Pons (tissue), 1 donor: ENCODE measurements at places on chromosomes 5 and 9.

DNA sequence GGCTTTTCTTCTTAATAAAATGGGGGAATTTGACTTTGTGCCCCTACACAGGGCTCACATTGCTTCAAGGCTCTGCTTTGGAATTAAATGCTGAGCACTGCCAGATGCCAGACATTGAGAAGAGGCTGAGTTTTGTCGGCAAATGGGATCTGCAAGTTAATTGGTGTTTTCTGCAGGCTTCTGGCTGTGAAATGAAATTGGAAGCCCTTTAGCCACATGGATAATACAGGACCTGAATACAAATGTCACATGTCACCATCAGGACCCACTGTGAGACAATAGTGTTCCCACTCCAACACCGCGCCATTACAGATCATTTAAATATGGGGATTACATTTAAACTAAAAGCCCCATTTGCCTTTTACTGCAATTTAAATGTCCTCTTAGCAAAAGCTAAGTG lies 164.4 kb downstream of the ZSWIM6 start:
- DNase-seq = peak; percentile 75

DNA sequence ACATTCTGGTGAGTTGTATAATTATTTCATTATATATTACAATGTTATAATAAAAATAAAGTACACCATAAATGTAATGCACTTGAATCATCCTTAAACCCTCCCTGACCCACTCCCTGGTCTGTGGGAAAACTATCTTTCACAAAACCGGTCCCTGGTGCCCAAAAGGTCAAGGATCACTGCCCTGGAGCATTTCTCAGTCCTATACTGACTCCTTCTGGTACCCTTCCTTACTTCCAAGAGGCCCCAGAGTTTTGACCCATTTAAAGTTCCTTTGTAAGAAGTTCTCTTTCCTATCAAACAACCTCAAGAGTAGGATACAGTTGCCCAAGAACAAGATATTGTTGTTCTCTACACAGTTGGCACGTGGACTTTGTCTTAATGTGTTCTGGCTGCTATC lies 88.9 kb upstream of the TRPM3 start:
- DNase-seq = no peak

DNA sequence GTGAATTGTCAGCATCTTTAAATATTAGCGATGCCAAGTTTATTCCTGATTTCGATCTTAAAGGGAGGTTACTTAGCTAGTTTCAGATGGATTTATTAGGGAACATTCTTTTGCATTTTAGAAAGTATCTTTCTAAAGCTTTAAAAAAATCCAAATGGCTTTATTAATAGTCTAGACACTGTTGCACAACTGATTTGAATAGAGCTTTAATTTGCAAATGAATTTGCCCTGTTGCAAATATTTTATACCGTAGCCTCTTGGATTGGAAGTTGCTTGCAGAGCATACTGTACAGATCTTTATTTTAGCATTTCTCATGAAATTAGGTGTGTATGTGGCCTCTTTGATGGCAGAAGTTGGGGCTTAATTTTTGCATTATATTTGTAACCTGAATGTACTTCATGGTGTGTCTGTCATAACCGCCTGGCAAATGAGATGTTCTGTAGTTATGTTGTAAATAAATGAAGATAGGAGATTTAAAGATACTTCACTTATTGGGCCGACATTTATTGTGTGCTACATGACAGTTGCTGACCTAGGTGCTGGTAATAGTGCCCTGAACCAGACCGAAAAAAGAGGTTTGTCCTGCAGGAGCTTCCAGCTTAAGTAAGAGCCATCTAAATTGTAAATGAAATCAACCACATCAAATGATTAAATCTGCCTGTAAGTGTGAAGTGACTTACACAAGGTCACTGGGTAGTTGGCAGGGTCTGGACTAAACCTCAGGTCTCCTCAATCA lies 1.8 kb downstream of the TCERG1 start:
- DNase-seq = no peak

GRCh38 chr5:149723374-149723773 lies 6.7 kb upstream of the PPARGC1B start:
- DNase-seq = no peak

- no peak for DNase-seq
These were observed 658.4 kb downstream of the EFNA5 start for GRCh38 chr5:107012371-107012770.

DNA sequence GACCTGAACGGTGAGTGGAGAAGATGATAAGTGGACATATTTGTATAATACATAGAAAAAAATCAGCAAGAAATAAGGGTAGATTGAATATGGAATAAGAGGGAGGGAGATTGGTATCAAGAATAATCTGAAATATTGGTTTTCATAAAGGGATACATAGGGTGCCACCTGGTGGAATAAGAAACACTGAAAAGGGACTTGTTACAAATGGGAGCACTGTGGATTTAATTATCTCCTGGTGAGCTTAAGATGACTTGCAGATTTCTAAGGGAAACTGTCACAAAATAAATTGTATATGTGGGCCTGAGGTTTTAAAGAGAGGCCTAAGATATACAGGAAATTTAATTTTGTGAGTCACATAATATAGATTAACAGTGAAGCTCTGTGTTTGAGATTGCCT lies 1403.5 kb upstream of the CDH18 start:
- DNase-seq = no peak

DNA sequence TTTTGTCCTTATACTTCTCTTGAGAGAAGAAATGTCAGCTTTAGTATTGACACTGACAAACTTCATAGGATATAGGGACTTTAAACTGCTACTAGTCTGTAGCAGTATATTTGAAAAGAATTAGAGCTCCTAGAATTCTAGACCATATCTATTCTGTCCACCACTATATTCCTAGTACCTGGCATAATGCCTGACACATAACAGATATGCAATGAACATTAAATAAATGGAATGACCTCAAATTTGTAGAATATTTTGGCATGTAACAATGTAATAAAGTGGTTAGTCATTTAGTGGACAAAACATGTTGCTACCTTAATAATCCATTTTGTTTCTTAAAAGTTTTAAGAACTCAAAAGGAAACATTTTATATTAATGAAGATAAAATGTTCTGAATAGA lies 57.5 kb downstream of the HOMER1 start:
- no peak for DNase-seq

DNA sequence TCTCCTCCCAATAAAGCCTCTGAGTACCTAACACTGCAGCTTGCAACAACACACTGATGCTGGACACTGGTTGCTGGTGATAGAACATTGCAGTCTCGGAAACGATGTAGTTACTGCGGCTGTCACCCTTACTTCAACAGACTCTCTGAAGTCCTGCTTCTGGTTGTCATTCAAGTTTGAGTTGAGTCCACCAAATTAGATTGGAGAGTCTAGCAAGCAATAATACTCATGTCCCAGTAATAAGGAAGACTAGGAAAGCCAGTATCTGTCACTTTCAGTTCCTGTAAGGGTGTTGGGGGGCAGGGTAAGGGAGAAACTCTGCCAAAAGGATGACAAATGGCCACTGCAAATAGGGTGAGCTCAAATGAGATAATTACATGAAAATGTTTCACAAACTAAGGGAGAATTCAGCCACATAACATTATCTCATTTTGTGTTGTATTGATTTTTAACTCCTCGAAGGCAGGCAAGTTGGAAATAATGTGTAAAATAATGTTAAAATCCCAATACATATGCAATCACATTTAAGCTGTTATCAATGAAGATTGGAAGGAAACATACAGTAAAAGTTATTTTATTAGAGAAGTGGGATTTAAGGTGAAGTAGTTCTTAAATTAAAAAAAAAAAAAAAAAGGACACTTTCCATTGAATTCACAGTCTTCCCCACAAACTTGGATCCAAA lies 849 bp upstream of the IFT74 start:
- DNase-seq = peak; percentile 80

- no peak for DNase-seq
These were observed 2.3 kb downstream of the TTF1 start for GRCh38 chr9:132404228-132404881.

- no peak for DNase-seq
These were observed 1548.6 kb downstream of the EFNA5 start for GRCh38 chr5:106121972-106122605.

GRCh38 chr5:147046281-147046680 lies 167.7 kb upstream of the PPP2R2B start:
- no peak for DNase-seq

DNA sequence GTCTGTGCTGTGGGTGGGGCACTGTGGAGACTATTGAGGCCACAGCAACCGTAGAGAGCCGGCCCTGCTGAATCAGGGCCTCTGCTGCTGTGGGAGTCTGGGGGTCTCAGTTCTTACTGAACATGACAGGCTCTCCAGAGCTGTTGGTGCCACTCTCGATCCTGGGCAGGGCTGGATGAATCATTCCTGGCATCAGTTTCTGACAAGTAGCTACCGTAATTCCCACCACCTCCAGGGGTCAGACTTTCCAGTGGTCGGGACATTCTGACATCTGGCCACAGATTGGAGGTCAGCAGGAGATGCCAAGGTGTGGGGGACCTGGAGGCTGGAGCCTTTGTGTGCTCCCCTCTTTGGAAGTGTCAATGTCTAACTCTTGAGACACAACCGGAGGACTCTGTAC lies 188.4 kb downstream of the IRX2 start:
- DNase-seq = no peak

DNA sequence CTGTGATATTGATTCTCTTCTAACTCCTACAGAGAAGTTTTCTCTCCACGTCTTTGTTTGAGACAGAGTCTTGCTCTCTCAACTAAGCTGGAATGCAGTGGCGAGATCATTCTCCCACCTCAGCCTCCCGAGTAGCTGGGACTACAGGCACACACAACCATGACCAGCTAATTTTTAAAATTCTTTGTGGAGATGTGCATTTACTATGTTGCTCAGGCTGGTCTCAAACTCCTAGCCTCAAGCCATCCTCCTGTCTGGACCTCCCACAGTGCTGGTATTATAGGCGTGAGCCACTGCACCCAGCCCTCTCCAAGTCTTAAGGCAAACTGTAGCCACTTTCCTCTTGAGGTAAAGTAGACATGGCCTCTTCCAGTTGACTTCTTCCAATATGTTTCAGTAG lies 72.2 kb downstream of the SNX18 start:
- no peak for DNase-seq

GRCh38 chr5:37721447-37721871 lies 118.4 kb downstream of the GDNF start:
- DNase-seq = no peak

DNA sequence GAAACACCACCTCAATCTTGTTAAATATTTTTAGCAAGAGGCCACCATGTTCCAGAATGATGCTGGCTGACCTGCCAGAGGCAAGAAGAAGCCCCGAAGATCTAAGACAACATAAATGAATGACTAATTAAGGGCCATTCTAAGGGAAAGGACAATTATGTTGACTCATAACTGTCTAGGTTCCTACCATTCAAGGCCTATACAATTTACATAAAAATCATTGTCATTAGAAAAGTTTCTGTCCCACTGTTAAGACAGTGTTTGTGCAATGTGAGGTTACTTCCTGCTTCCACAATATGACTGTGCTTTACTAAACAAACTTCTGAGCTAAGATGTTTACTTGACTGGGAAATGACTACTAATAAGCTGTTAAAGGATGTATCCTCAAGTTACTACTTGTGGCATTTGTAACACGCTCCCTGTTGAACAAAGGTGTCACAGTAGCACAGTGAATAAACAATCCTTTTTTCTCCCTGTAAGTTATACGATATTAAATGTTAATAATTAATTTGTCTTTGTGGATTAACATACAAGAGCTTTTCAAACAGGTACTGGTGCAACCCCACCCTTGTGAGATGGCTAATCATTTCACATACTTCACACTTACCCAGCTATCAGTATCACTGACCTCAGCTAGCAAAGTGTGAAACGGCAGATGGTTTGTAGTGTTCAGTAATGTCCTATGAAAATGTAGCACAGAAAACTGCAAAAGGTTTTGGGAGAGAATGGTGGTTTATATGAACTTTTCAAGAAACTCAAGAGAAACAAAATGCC lies 195.8 kb downstream of the EFNA5 start:
- DNase-seq = no peak

GRCh38 chr9:19516348-19516747 lies 107.5 kb downstream of the ACER2 start:
- no peak for DNase-seq

GRCh38 chr5:111278858-111279504 lies 54.8 kb downstream of the CAMK4 start:
- DNase-seq = peak; percentile 26

DNA sequence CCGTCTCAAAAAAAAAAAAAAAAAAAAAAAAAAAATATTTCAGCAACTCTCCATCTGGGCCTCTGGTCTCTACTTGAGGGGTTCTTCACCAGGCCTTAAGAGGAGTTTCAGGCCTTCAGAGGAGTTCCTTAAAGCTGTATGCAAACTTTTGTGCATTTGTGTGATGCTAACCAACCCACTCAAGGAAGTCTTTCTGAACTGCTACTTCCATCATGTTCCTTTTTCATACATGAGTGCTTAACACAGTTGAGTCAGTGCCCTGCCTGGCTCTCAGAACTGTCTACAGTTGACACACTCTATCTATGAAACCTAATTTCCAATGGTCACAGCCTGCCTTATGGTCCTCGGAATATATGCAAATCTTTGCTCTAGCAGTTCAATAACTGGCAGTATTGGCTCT lies 146.5 kb downstream of the MEF2C start:
- DNase-seq = no peak

GRCh38 chr9:85432599-85432998 lies 309.2 kb downstream of the AGTPBP1 start:
- DNase-seq = no peak

GRCh38 chr5:174459832-174460448 lies 264.4 kb upstream of the MSX2 start:
- no peak for DNase-seq

DNA sequence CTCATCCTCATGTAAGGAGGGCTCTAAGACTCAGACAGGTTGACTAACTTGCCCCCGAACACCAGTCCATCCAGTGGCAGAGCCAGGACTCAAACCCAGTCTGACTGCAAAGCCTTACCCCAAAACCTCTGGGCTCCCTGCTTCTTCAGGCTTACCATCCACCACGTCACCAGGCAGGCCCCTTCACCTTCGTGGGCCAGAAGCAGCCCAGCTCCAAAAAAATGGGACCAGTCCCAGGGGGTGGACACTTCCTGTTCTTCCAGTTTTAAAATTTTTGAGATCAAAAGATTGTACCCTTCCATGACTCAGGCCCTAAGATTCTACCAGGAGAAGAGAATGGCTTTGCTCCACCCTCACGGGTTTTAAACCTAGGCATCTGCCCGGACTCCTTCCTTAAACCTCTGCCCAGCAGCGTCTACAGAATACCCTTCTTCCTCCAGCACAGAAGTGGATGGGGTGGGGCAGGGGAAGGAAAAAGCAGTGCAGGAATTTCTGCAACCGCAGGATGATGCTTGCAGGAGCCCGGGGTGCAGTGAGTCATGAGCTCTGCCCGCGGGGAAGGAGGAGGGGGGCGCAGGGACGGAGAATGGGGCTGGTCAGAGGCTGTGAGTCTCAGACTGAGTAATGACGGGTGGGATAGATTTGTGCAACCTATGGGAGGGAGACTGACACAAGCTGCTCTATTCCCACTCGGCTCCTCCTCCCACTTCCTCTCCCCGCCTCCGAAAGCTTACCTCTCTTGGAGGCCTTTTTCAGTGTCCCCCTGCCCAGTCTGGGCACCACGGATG lies 50.4 kb upstream of the STXBP1 start:
- DNase-seq = no peak

- peak; percentile 72 for DNase-seq
These were observed 10.1 kb downstream of the ATG12 start for GRCh38 chr5:115831163-115831768.

- DNase-seq = no peak
These were observed 65.2 kb downstream of the STARD4 start for GRCh38 chr5:111447099-111447498.
